Stimulated activated CD4-positive, alpha-beta T cell treated with anti-CD3 and anti-CD28 coated beads, Interleukin-12 subunit alpha, Interleukin-12 subunit beta, amount 100 ng/mL, for 24 hours (primary cell): ENCODE measurements at places on chromosomes 16 and 17.

- no peak for DNase-seq
Measured at GRCh38 chr17:35074711-35075707, 11.5 kb upstream of the RFFL start.

DNA sequence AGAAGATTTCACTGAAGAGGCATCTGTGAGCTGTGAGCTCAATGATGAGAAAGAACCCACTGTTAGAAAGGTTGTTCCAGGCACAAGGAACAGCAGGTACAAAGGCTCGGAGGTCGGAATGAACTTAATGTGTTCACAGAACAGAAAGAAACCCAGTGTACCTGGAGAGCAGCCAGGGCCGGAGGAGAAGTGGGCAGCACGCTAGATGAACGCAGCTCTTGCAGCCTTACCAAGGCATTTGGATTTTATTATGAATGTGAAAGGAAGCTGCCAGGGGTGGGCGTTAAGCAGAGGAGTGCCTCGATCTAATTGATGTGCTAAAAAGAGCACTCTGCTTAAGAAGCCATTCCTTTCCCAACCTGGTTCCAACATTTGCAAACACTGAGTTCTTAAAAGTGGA, 19.0 kb downstream of the EEF2K start:
- no peak for DNase-seq

- no peak for DNase-seq
Measured at GRCh38 chr16:80552277-80552676, 11.5 kb downstream of the DYNLRB2 start.

GRCh38 chr17:2042390-2042847, 597 bp downstream of the OVCA2 start:
- no peak for DNase-seq

DNA sequence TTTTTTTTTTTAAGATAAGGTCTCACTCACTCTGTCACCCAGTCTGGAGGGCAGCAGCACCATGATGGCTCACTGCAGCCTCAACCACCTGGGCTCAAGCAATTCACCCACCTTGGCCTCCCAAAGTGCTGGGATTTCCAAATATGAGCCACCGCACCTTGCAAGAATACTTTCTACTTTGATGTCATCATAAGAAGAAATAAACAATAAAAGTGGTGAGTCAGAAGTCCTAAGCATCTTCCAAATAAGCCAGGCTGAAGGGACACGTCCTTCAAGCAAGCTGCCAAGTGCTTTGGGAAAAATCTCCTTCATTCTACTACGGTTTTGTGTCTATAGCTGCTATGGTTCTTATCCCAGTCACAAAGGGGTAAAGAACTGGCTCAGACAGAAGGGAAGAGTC, 20.3 kb downstream of the HASPIN start:
- no peak for DNase-seq

GRCh38 chr17:44793885-44794842, 35.4 kb downstream of the ADAM11 start:
- no peak for DNase-seq

DNA sequence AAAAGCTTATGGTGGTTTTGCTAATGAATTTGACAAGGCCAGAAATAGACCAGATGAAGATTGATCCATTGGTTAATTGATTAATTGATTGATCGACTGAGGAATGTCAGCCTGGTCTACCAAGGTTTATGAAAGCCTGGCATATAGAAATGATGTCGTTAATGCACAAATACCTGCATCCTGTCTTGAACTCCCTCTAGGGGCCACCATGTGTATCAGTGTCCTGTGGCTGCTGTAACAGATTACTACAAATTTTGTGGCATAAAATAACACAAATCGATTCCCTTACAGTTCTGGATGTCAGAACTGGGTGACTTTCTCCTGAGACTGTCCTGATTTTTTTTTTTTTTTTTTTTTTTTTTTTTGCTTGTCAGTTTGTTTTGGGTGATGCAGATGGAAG, 553.2 kb downstream of the MAF start:
- no peak for DNase-seq

GRCh38 chr17:61514491-61514890, 62.3 kb downstream of the TBX4 start:
- no peak for DNase-seq

DNA sequence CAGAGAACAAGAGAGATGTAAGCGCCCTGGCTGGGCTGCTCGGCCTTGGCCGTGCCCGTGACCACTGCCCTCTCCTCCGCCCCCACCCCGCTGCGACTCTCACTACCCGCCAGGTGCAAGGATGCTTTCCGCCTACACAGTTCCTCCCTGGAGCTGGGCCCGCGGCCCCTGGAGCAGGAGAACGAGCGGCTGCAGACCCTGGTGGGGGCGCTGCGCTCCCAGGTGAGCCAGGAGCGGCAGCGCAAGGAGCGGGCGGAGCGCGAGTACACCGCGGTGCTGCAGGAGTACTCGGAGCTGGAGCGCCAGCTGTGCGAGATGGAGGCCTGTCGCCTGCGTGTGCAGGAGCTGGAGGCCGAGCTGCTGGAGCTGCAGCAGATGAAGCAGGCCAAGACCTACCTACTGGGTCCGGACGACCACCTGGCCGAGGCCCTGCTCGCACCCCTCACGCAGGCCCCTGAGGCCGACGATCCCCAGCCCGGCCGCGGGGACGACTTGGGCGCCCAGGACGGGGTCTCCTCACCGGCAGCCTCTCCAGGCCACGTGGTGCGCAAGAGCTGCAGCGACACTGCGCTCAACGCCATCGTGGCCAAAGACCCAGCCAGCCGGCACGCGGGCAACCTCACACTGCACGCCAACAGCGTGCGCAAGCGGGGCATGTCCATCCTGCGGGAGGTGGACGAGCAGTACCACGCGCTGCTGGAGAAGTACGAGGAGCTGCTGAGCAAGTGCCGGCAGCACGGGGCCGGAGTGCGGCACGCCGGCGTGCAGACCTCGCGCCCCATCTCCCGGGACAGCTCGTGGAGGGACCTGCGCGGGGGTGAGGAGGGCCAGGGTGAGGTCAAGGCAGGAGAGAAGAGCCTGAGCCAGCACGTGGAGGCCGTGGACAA, 9.2 kb upstream of the MRPL58 start:
- no peak for DNase-seq
